Neural crest cell (in vitro differentiated cells): ENCODE measurements at places on chromosomes 2 and 18. TPM values are rescaled to one million over a fixed set of nuclear protein-coding genes. Genes with fewer than 3 reads are reported as not detected.
A peak's percentile ranks its signal among the peaks of the same experiment; 100 is the strongest.

DNA sequence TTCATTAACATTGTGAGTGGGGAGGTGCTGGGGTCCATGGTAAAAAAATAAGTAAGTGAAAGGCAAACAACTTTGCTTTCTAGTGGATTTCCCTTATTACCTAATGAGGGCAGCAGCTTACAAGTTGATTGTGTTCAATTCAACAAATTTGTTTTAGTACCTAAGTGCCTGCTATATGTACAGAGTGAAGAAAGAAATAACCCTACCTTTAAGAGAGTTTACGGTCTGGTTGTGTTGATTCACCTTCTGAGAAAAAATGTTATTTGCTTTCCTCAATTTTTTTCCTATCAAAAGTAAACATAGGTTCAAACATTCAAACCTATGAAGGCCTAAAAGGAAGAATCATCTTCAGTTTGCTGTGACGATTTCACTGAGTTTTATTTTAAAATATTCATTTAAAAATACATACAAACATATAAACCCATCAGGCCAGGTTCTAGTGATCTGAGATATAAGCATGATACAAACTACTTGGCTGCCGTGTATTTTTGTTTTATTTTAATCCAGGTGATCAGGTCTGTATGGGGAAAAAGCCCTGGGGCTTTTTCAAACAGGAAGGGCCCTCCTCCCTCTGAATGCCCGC lies 1.5 kb upstream of the SPTBN1 start:
- DNase-seq, result no peak

GRCh38 chr18:73331212-73331772 lies 463.5 kb upstream of the NETO1 start:
- DNase-seq, result no peak

DNA sequence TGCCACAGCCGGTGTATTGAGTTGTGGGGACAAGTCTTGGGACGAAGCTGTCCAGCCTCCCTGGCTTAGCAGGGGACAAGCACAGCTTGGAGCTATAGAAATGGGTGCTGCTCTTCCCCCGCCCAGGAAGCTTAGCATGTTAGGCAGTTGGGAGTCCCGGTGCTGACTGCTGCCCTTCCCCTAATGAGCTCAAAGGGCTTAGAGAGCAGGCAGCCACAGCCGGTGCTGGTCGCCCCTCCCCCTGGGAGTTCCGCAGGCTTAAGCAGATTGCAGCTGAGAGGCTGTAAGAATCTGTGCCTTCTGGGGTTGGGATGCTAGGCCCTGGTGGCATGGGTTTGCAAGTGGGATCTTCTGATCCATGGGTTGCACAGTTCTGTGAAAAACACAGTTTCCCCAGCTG lies 237.3 kb downstream of the DCDC2C start:
- no peak for DNase-seq

GAD1 gene
- 0.39 and 0.82 TPM in 2 replicates for total RNA-seq

IL18RAP gene
- not detected in 2 replicates for total RNA-seq

DNA sequence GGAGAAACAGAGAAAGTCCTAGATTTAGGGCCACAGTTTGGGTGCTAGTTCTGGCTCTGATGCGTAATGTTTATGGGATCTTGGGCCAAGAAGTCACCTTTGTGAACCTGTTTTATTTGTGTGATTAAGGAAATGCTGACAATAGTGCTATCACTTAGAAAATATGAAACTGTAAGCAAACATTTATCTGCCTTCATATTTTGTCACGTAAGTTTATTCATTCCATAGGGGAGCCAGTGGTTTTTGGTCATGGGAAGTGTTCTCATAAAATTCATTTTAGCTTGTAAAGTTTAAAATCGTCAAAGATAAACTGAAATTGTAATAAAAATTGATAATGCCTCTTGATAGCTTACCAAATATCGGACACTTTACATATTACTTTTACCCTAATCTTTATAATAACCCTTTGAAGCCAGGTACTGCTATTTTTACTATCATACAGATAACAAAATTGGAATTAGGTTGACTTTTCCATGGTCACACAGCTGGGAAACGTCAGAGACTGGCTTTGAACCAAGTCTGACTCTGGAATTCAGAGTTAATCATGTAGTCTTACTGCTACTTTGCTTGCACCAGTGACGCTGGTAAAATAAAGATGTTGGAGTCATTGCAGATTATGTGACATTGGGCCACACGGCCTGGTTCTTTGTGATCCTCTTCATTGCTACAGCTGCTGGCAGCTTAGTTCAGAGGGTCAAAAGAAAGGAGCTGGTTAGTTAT lies 99.7 kb downstream of the ICA1L start:
- DNase-seq, result no peak

GRCh38 chr2:162164802-162165201 lies 12.8 kb upstream of the GCG start:
- DNase-seq, result no peak

- DNase-seq, result peak; percentile 43
Observed at GRCh38 chr18:65753520-65753919, 2.7 kb downstream of the CDH7 start.

DNA sequence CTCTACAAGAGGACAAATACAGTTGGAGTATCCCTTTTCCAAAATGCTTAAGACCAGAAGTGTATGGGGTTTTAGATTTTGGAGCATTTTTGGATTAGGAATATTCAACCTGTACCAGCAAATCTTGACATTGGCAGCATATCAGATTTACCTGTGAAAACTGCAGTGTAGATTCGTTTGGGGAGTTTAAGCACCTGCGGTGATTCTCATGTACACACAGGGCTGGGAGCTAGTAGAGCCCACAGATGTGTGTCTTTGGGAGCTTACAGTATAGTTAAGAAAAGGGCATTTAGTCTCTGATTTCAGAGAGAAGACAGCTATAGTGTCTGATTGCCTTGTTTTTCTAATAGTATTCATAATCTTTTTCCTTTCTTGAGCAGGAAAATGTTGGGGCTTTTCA lies 30.1 kb downstream of the PTCD3 start:
- DNase-seq, result no peak

GRCh38 chr18:54792079-54792478 lies 36.2 kb upstream of the RAB27B start:
- no peak for DNase-seq

- DNase-seq, result no peak
Observed at GRCh38 chr2:28102455-28102874, 211.9 kb downstream of the BABAM2 start.

DNA sequence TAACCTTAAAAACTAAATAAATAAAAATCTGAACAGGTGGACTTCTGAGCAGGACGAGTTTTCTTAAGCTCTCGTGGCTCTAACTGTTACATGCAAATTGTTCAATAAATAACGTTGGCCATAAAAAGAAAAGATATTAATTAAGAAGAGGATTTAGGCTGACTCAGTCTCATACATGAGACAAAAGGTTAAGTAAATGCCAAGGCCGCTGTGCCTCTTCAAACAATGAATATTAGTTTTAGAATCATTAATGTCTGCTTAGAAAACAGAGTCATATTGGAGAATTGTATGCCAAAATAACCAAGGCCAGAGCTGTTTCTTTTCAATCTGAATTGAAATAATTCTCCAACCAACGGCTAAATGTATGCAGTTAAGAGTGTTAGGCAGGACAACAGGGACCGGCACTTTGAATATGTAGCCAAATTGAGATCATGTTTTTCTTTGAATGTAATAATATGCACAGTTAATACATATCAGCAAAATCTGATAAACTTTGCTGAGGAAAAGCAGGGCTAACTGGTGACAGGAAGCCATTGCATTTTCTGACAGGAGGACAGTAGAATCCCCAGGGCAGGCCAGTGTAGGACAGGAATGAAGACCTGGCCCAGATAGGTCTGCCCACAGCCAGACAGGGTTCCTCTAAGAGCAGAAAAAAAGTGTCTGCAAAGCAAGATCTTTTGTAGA lies 1041.4 kb upstream of the FANCL start:
- no peak for DNase-seq

DNA sequence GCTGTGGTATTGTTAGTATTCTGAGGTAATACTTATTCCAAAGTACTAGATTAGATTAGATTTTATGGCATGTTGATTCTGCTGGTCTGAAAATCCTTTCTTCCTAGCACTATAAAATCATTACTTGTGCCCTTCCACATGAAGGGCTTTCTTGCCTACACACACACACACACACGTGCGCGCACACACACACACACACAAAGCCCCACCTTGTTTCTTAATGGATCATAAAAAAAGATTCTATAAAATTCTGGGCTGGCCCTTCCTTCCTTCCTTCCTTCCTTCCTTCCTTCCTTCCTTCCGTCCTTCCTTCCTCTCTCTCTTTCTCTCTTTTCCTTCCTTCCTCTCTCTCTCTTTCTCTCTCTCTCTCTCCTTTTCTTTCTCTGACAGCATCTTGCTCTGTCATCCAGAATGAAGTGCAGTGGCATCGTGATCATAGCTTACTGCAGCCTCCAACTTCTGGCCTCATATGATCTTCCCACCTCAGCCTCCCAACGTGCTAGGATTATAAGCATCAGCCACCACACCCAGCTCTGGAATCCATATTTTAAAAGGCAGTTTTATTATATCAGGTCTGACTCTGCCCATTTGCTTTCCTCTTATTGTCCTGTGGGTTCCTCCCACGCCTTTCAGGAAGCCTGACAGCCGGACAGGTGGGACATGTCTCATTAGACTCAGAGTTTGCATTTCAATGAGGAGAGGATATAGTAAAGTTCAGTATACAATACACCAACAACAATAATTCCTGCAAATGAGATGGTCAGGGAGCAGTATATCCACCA lies 321.1 kb downstream of the PIK3C3 start:
- no peak for DNase-seq

MALL gene
- total RNA-seq, result 0.79 and 1.1 TPM in 2 replicates

DNA sequence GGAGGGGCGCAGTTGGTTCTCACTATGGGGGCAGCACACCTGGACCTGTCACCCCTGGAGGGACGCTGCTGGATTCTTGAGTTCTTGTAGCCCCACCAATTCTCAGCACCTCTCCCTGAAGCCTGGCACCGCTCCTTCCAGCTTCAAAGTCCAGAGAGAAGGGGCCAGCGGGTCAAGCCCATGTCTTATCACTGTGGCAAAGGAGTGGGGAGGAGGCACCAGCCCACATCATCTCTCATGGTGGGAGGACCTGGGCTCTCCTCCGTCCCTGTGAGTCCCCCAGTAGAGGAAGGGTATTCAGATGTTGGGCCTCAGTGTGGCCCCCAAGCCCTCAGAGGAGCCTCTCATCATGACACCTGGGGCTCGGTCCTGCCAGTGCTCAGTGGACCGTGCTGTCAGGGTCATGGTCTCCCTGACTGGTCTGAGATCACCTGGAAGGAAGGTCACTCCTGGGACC lies 67.4 kb downstream of the HS1BP3 start:
- no peak for DNase-seq

DNA sequence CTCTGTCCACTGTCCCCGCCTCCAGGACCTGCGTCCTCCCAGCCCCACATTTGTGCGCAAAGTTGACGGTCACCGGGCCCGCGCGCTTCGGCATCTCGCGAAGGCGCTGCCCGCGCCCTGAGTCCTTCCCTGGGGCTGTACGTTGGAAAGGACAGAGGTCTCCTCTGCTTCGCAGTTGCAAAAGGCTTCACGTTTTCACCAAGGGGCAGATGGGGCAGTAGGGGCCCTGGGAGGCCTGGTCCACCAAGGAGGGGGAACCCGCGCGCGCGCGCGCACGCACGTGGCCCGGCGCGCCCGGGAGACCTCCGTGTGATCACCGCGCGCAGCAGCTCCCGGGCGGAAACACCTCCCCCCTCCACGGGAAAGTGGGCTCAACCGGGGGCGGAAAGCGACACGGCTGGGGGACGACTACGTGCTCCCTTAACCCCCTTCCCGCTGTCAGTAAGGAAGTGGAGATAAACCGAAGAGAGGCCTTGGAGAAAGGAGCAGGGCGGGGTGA lies 21.9 kb downstream of the TEX44 start:
- no peak for DNase-seq

NCKAP5 gene
- 22.8 and 27.9 TPM in 2 replicates for total RNA-seq

GRCh38 chr2:238260883-238261282 lies 21.0 kb upstream of the HES6 start:
- no peak for DNase-seq

GRCh38 chr18:64720781-64721464 lies 572.0 kb upstream of the LINC00305 start:
- peak; percentile 9 for DNase-seq

DNA sequence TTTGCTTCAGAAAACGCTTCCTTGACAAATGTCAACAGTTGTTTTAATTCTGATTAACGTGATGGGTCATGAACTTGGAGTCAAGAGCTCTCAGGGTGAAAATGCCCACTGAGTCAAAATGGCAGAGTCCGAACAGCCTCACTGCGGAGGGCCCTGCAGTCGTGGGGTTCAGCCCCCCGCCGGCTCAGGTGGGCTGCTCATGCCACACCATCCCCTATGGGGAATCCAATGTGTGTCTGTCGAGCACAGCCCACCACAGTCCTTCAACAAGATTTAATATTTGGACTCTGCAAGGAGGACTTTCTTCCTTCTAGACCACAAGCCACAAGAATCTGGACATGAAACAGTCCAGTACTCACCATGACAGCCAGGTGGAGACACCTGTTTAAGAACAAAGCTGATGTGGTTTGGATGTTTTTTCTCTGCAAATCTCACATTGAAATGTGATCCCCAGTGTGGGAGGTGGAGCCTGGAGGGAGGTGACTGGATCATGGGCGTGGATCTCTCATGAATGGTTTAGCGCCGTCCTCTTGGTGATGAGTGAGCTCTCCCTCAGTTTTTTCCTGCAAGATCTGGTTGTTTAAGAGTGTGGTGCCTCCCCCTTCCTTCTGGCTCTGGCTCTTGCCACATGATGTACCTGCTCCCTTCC lies 201.0 kb downstream of the NDUFA10 start:
- DNase-seq, result no peak

GRCh38 chr2:210252699-210253606 lies 27.7 kb upstream of the ACADL start:
- DNase-seq, result no peak

GRCh38 chr18:55268151-55268601 lies 308.9 kb upstream of the CCDC68 start:
- DNase-seq, result no peak
